ENCODE measurements at places on chromosomes 7 and 10.

DNA sequence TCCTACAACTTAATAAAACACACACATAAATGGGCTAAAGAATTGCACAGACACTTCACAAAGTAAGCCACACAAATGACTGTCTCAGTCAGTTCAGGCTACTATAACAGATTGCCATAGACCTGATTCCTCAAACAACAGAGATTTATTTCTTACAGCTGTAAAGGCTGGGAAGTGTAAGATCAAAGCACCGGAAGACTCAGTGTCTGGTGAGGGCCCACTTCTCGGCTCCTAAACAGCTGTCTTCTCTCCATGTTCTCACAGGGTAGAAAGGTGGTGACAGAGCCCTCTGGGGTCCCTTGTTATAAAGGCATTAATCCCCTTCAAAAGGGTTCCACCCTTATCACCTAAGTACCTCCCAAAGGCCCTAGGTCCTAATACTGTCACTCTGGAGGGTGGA is 18.3 kb downstream of the STK32C start:
- no peak for DNase-seq

DNA sequence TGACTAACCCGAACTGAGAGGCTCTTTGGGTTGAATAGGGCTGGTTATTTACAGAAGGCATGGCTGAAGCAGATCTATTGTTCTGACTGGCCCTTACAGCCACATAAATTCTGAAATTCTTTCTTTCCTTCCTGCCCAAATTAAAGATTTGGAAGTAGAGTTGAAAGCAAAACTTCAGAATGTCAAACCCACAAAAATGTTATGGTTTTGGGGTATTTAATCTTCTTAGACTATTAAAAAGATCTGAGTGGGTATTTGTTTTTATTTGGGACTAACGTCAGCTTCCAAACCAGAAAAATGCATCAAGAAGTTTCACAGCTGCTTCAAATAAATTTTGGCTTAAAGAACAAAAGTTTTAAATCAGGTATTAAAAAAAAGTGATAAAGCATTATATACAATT is 124.5 kb downstream of the AHR start:
- DNase-seq: no peak

GRCh38 chr10:30573721-30574431 is 55.7 kb downstream of the LYZL2 start:
- no peak for DNase-seq

GRCh38 chr7:139566075-139566474 is 42.6 kb downstream of the CLEC2L start:
- DNase-seq: no peak

DNA sequence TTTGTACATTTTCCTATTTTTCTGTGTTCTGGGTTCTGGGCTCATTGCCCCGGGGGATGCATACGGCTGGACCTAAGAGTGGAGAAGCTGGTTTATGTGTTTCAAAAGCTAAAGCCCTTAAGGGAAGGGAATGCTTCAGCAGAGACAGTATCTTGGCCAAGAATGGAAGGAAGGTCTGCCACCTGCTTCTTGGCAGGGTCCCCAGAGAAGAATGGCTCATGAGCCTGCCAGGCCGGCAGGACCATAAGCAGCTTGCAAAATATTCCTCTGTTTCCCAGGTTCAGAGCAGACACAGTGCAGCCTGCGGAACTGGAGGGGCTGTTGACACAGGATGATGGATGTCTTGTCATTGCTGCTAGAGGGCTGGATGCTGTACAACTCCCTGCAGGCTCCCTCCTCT is 7.8 kb upstream of the ABHD11 start:
- no peak for DNase-seq

GRCh38 chr7:97639036-97639435 is 92.8 kb upstream of the TAC1 start:
- no peak for DNase-seq

DNA sequence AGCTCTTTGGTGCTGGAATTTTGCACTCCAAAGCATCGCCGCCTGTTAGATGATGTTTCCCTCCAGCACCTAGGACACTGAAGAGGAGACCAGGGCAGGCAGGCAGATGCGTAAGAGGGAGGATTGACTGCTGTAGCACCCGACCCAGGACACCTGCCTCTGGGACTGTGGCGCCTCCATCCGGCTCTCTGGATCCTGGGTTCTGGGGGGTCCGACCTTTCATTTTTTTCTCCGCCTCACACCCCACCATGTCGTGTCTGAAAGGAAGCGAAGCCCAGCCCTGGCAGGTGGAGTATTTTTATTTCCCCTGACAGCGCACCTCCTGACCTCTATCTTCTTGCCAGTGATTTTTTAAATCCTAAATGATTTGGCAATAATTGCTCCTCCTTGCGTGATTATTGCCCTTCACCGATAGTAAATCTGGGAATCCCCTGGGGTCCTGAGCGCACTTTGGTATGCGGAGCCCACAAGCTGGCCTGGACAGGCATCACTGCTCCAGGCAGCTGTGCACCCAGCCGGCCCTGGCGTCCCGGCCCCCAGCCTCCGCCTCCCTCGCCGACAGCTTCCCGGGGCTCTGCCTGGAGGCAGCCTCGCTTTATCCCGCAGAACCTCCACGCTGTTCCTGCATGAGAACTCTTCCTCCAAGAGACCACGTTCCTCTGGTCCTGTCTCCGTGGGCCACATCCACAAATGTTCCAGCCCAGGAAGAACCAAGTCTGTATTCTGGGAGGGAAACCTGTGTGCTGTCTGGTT is 48.4 kb downstream of the LHPP start:
- no peak for DNase-seq

DNA sequence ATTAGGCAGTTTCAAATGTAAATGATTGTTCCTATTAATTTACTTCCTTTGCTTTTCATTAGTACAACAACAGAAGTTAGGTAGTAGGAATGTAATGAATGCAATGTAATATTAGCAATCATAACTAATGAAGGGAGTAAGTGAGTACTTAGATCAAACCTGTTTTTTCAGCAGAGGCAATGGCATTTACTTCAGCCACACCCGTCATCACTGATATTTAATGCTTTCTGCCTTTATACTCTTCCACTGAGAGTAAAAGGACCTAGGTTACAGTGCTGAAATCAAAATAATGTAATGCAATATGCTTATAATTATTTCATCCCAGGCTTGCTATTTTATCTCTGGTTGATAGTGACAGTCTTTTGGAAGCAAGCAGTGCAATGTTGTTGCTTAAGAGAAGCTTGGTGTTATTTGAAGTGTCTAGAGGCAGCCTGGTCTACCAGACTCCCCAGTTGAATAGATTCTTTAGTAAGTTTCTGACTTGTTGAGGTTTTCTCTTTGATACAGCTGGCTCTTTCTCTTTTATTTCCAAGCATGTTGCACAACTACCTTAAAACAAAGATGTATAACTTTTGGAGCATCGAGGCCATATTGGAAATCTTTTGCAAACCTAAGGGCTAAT is 149.4 kb downstream of the RNLS start:
- no peak for DNase-seq

DNA sequence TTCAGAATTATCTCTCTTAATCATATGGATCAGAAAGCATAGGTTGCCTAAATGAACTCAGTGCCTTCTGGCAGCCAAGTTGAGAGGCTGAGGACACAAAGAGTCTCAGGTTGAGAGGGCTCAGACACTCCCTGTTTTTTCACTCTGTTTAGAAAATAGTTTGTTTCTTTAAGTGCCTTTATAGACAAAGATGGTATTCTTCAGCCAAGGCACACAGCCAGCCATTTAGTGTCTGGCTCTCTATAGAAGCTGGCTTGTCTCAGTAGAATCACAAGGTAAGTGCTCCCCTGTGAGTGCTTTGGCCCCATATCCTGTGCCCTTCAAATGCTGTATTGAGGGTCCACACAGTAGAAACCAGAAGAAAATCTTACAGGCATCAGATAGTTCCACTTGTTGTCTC is 3.6 kb downstream of the GPR158 start:
- no peak for DNase-seq

GRCh38 chr10:123331438-123331837 is 177.2 kb downstream of the BUB3 start:
- DNase-seq: no peak

DNA sequence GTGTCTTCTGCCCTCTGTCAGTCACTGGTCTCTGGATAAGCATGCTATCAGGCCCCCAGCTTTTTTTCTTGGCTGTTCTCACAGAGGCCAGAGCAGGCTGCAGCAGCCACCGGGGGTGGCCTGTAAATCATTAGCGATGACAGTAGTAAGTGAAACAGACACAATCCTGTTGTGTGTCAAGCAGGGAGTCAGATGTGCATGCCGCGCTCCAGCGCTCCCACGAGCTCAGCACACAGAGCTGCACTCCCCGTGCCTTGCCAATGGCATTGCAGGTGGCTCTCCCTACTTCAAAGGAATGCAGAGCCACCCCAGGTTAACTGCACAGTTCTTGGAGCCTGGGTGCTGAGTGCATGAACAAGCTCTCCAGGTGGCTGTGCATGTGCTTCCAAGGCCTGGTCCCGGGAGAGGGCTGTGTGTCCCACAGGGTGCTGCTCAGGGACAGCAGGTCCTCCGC is 226.1 kb downstream of the GLRX3 start:
- DNase-seq: no peak

DNA sequence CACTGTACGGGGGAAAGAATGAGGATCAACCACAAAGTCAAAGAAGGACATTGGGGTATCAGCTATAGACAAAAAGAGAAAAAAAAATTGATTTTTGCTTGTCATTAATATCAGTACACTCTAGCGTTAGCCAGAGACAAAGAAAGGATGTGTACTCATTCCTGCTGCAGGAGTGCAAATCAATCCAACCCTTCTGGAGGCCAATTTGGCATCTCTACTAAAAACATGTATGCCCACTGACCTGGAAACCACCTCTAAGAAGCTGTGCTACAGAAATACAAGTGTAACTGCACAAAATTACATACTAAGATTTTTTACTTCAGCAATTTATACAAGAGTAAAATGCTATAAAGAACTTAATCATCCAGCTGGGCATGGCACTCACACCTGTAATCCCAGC is 13.6 kb downstream of the NSMCE4A start:
- DNase-seq: no peak

GRCh38 chr7:95691464-95691863 is 80.9 kb upstream of the DYNC1I1 start:
- DNase-seq: no peak

DNA sequence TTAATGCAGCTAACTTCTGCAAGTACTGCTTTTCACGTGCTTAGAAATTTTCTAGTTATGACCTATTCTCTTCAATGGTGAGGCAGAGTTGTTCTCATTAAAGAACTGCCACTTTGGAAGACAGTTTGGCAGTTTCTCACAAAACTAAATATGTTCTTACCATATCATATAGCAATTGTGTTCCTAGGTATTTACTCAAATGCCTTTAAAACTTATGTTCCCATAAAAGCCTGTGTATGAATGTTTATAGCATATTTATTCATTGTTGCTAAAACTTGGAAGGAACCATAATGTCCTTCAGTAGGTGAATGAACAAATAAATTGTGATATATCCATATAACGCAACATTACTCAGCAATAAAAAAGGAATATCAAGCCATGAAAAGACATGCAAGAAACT is 555.1 kb upstream of the POT1 start:
- no peak for DNase-seq

DNA sequence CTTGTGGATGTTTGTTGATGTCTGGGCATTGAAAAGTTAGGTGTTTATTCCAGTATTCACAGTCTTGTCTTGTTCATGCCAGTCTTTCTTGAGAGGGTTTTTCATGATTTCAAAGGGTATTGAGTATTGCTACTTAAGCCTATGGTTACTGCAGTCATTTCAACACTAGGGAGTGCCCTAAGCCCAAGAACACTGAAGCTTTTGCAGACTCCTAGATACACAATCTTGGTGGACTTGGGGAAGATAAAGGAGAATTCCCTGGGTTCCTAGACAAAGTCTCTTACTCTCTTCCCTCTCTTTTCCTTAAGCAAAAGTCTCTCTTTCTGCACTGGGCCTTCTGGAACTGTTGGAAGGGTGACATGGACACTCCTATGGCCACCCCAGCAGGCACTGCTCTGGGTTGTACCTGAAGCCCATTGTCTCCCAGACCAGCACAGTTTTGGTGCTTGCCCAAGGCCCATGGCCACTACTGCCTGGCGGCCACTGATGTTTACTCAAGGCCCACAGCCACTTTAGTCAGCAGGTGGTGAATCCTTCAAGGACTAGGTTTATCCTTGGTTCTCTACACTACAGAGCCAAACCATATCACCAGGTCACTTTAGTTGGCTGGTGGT is 24.9 kb downstream of the SAMD9 start:
- no peak for DNase-seq

- DNase-seq: no peak
Observed at GRCh38 chr10:123464430-123465323, 201.5 kb upstream of the GPR26 start.

DNA sequence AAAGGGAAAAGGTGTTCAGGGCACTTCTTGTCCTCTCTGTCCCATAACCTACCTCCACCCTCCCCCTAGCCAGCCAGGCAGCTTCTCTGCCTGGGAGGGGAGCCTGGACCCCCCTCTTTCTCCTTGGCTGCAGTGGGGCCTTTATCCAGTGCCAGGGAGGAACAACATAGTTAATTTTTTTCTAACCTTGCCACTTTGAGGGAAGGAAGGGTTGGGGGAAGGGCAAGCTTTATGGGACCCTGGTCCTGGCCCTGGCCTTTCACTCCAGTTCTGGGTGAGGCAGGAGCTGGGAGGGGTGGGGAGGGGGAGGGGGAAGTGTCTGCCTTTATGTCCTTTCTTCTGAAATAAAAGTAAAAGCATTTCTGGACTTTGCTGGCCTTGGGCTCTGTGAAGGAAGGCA is 4.5 kb downstream of the VGF start:
- no peak for DNase-seq

DNA sequence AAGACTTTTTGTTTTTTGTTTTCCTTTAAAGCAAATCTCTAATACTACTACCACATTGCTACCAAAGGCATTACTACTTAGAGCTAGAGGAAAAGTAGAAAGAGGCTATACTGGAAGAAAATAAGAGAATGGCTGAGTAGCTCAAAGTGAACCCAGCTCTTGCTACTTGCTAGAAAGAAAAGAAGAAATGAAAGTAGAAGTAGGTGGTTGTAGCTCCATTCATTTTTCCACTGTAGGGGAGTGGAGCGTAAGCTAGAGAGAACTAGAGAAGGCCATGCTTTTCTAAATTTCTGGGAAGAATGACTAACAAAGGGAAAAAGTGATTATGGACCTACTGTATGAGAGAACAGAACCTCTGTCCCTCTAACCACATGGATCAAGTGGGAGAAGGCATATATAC is 184.4 kb downstream of the PON1 start:
- no peak for DNase-seq

DNA sequence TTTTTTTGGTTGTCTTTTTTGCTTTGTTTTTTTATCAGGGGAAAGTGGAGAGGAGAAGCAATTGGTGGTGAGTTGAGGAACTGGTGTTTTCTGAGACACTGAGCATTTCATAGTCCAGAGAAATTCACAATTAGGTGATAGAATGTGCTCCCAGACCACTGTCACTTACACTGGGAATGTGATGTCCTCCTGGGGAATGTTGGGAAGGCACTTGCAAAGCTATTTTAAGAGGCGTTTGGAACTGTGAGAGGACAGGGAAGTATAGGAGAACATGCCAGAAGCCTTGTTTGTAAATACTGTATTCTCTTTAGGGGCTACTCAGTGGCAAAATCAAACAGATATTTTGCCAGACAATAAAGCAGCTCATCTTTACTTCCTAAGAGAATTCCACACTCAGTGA is 16.0 kb downstream of the CHRM2 start:
- DNase-seq: no peak

Measured in stimulated activated CD8-positive, alpha-beta memory T cell treated with anti-CD3 and anti-CD28 coated beads, Interleukin-4, amount 100 ng/mL, for 4 hours (primary cell).